ENCODE measurements at places on chromosomes 11 and 22. TPM values are rescaled to one million over a fixed set of nuclear protein-coding genes. Genes with fewer than 3 reads are reported as not detected.

- DNase-seq = no peak
These were observed 8.0 kb upstream of the MMP10 start for GRCh38 chr11:102788334-102788995.

DNA sequence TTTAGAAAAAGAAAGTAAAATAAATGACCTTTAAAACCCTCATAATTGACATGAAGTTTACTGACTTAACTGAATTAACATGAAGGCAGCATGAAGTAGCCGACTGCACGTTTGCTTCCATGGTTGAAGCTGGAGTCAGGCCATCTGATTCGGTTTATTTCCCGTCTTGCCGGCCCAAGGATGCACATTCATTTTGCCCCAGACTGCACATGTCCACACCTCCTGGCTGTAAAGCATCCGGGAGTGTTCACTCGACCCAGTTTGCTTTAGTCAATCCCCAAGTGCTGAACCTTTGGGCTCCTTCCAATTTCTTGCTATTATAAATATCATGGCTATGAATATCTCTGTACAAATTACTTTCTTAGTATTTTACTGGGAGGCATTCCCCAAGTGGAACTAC is 17.7 kb upstream of the TUB start:
- DNase-seq = no peak

GRCh38 chr11:47725442-47726117 is 10.4 kb upstream of the AGBL2 start:
- no peak for DNase-seq

- DNase-seq = no peak
These were observed 42.6 kb downstream of the FLRT1 start for GRCh38 chr11:64078284-64078683.

GRCh38 chr11:74123008-74123448 is 47.8 kb downstream of the C2CD3 start:
- DNase-seq = no peak

GRCh38 chr11:17445240-17445795 is 31.3 kb downstream of the ABCC8 start:
- DNase-seq = no peak

LDHAL6A gene
- total RNA-seq = not detected

HYOU1 gene
- total RNA-seq = 201 TPM

DNA sequence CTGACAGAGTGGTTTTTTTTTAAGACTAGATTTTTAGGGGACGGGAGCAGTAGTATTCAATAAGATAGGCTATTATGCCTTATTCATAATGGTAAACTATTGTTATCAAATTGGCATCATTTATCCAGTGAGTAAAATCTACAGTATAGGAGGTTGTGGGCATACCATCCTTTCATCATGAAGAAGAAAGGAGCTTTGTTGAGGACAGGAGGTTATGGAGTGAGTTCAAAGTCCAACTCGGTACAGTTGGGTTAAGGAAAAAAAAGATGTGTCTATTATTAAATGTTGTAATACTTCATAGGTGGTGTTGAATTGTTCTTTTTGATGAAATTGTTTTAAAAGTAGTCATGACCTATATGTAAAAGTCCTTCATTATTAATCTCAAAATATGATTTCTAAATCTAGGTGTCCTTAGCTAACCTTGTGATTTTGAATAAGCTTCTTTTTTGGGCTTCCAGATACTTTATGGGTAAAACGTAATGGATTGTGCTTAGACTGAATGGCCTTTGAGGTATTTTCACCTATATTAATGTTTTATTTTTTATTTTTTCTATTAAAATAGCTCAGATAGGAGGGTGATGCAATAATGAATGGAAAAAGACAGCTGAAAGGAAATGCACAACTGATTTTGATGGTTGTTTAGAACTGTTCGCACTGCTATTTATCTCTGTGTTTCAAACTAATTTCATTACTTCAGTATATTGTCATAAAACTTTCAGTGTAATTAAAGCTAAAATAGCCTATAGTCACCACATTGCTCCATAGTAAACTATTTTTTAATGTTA is 15.3 kb upstream of the CNTF start:
- DNase-seq = no peak

GRCh38 chr22:31477329-31477728 is 12.3 kb downstream of the EIF4ENIF1 start:
- DNase-seq = no peak

SCN4B gene
- 3.5 TPM for total RNA-seq

DNA sequence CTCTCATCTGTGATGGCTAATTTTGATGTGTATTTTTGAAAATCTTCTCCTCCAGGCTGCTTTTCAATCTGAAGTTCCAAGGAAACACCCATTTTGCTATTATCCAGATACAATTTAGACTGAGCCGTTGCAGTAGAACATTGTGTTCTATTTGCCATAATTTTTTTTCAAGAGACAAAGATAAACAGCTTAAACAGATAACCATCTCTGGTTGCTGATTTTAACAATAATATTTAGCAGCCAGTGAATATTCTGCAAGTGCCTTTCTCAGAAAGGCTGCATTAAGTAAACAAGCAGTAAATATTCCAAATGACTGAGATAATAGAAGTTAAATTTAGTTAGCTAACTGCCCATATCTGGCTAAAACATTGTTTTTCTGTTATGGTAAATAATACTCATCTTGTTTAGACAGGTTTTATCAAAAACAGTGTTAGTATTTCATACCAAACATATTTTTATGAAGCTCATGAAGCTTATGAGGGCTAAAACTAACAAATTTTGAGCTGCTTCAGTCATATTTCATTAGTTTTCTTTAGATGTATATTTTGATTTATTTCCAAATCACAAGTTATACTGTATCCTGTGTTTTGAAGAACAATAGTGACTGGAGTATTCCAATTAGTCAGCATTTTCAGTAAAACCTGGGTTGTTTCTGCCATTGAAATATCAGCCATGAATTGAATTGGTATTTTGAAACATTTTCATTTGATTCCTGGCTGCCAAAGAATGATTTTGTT is 206.7 kb downstream of the SBF2 start:
- DNase-seq = no peak

DNA sequence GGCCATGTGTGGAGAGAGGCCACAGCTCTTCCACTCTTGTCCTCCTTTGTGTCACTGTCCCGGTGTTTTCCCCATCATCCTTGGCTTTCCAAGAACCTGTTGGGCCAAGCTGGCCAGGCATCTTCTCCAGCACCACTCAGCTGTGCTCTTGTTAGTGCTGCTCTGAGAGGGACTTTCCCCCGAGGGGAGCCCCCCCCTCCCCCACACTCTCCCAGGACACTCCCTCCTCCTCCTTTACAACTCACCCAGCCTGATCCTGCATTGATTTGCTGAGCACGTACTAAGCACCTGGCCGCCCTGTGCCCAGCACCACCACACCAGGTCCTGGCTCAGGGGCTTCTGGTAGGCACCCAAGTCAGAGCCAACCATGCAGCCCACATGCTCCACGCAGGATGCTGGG is 13.2 kb downstream of the TP53AIP1 start:
- DNase-seq = no peak

RASSF10 gene
- 15.9 TPM for total RNA-seq

A4GALT gene
- 8.7 TPM for total RNA-seq

DNA sequence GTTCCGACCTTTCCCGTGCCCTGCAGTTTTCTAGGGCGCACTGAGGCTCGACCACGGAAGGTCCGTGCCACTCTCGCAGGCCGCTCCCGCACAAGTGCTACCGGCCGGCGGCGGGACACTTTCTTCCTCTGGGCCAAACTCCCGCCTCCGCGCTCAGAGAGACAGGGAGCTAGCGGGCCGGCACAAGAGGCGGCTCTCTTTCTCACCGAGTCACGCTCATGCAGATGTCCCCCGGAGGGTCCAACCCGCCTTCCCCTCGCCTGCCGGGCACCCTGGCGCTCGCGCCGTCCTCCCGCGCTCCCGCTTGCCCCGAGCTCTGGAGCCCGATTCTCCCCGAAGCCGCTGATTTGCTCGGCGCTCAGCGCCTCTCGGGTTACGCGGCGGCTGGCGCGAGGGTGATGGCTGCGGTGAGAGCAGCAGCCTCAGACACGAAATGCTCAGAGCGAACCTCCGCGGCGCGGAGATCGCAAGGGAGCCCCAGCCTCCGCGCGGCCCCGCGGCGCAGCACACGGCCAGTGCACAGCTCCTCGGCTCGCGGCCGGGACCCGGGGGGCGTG is 1.0 kb downstream of the LMO1 start:
- peak; percentile 17 for DNase-seq

GLB1L3 gene
- not detected for total RNA-seq
